ENCODE measurements at places on chromosomes 13 and 19. TPM values are rescaled to one million over a fixed set of nuclear protein-coding genes. Genes with fewer than 3 reads are reported as not detected.

ZNF221 gene
- total RNA-seq = 1.6 TPM

LINGO3 gene
- not detected for total RNA-seq

IGFL4 gene
- total RNA-seq = not detected

GRK1 gene
- not detected for total RNA-seq

ZNF358 gene
- total RNA-seq = 6.5 TPM

KLK14 gene
- 0.30 TPM for total RNA-seq

KLF12 gene
- total RNA-seq = 13.5 TPM

All from activated naive CD8-positive, alpha-beta T cell treated with anti-CD3 and anti-CD28 coated beads for 36 hours (primary cell).